Urothelium cell line (cell line): ENCODE measurements at places on chromosomes 2 and 18.

GRCh38 chr2:196607073-196607472, 32.4 kb upstream of the CCDC150 start:
- no peak for DNase-seq

DNA sequence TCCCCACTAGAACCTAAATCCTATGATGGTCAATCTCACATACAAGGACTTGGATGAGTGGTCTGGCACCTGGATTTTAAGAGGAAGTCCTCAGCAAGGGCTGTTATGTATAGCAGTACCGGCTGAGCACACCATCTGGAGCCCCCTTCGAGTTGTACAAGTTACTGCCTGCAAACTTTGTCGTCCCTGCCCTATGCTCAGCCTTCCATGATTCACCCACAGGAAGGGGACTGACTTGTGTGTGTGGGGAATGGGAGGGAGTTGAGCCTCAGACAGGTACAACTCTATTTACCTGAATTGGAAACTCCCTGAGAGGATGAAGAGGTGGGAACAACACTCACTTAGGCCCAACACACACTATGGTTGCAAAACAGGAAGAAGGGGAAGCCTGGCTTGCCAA, 186.6 kb downstream of the MYO5B start:
- DNase-seq, result no peak

DNA sequence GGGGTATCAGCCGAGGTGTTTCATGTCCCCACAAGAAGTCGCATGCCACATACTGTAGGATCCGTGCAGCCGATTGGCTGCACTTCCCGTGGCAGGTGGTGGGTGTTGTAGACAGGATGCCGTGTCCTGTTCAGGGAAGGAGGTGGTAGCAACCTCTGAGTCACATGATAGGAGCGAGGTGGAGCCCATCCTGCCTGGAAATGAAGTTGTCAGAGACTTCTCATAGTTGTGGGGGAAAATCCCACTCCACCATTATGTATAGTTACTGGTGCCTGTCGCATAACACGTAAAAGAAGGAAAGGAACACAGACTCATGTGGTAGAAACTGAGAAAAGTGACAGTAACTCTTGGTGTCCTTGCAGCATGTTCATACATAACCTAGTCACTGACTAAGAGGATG, 91.4 kb upstream of the IL1R2 start:
- DNase-seq, result peak; percentile 31

DNA sequence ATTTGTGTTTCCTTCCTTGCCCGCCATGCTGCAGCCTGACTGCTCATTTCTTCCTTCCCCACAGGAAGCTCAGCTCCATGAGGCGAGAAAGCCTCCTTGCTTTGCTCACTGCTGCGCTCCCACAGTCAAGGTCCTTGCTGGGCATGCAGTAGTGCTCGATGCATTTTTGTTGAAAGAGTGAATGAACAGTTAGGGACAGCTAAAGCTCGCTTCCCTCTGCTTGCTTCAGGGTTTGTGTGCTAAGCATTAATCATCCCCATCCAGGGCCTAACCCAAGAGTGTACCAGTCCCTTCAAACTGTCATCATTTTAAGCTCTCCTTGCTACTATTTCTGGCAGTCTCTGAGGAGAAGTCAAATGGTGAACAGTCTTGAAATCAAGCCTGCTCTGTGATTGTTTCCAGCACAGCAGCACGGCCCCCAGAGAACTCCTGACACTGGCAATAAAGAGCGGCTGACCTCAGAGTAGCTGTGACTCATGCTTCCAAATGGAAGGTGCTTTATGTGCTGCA, 171.7 kb upstream of the SOX11 start:
- DNase-seq, result peak; percentile 56

- no peak for DNase-seq
Measured at GRCh38 chr2:27218614-27219013, 1.4 kb downstream of the CAD start.

- DNase-seq, result peak; percentile 81
Measured at GRCh38 chr2:67322353-67323001, 74.7 kb upstream of the ETAA1 start.

DNA sequence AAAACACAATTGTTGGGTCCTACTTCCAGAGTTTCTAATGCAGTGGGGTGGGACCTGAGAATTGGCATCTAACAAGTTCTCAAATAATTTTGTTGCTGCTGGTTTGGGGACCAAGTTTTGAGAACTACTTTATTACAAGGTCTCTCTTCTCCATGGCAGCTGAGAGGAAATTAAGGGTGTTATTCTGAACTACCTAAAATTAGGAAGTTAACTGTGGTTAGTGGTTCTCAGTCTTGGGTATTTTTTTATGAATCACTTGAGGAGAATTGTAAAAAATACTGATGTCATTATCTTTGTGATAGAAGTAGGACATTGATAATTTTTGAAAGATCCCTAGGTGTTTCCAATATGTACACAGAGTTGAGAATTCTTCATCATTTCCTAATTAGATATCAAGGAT, 210.2 kb downstream of the MC4R start:
- DNase-seq, result no peak

GRCh38 chr2:43325107-43325811, 98.9 kb upstream of the ZFP36L2 start:
- no peak for DNase-seq

DNA sequence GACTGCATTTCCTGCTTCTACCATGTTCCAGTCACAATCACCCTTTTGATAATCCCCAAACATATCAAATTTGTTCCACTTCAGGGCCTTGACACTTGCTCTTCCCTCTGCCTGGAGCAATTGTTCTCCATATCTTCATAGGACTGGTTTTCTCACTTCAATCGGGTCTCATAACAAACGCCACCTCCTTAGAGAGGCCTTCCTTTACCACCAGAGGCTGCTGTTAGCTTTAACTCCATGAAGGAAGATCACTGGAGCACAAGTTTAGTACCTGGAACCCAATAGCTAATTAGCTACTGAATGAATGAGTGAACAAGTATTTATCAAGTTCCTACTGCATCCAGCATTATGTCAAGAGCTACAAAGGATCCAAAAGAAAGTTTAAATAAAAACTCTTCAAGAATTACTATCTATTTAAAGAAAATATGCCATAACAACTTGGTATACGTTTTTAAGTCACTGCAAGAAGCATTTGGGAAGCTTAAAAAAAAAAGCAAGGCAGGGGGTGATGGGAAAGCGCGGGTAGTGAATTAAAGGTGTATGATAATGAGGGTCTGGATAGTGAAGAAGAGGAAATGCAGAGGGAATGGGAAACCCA, 58.8 kb downstream of the BAZ2B start:
- no peak for DNase-seq

DNA sequence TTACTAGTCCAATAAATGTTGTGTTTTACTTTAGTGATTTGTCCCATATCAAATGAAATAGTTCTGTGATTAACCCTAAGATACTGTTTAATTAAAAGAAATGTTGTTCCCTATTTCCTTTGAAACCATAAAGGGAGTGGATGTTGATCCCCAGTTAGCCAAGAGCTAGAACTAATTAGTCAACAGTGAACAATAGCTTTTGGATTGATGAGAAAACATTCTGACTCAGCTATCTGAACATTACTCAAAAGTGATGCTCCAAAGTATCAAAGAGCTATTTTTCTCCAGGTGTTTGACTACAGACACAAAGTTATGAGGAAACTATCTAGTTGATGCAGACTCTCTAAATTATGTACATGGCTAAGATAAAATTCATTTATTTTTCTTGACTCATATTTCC, 7.3 kb upstream of the FEZ2 start:
- no peak for DNase-seq

- no peak for DNase-seq
Measured at GRCh38 chr2:213679894-213680293, 395.6 kb downstream of the SPAG16 start.

- no peak for DNase-seq
Measured at GRCh38 chr2:157559061-157559460, 69.6 kb downstream of the ACVR1C start.

DNA sequence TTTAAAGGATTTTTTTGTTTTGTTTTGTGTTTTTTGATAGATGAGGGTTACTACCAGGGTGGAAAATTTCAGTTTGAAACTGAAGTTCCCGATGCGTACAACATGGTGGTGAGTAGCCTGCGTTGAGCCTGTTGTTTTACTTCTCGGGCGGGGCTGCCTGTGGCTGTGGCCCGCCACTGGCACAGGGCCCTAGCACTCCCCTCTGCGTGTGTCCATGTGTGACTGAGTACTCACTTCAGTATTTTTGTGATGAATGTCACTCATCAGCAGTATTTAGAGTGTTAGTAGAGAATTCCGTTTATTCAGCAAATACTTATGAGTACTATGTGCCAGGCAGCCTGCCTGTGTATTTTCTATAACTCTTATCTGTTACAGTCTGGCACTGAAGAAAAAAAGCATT, 44.3 kb upstream of the SCLY start:
- DNase-seq, result no peak

GRCh38 chr18:58201733-58202730, 158.0 kb downstream of the NEDD4L start:
- DNase-seq, result peak; percentile 55

- peak; percentile 11 for DNase-seq
Measured at GRCh38 chr2:234032279-234032856, 18.1 kb upstream of the SPP2 start.

DNA sequence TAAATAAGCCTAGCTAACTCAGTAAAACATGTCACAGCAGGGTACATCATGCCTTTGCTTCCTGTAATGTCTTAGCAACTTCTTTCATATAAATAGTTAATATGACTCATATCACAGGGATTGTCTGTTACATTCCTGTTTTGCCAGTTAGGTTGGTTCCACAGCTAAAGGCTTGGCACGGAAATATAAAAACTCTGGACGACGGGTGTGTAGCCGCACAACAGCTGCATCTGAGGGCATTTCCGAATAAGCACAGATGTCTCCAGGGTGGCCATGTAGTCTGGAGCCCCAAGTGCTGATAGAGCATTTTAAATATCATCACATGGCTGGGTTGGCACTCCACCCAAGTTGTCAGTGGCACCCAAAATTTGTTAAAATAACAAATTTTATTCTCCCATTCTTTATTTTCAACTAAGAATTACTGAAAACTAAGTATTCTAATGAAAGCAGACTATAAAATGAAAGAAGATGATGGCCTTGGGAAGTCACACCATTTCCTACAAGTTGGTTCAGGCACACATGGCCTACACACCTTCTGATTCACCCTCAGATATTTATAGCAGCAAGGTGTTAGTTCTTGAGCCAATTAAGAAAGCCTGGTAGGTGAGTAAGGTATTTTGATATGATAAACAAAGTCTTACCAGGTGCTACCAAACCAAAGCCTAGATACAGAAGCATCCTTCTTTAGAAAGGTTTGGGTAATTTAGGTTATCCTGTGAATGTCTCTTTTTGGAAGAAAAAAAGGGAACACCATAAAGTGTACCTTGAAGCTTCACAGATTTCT, 61.8 kb upstream of the STK17B start:
- peak; percentile 73 for DNase-seq

DNA sequence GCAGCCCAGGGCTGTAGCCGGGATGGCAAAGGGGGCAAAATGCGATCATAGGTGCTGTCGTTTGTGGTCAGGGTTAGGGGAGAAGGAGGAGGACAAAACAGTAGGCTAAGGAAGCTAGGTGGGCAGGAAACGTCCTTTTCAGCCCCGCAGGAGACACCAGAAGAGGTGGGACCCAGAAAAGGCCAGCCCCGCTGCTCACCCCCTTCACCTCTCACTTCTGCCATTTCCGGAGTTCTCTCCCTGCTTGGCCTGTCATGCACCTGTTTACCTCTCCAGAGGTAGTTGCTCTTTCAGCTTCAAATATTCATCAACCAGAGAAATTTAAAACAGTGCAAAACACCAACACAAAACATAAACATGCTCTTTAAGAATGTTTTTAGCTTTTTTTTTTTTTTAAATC, 849 bp downstream of the AQP4 start:
- no peak for DNase-seq

GRCh38 chr2:237295889-237296480, 118.0 kb downstream of the COL6A3 start:
- no peak for DNase-seq

GRCh38 chr2:219991116-219991515, 363.7 kb downstream of the SLC4A3 start:
- no peak for DNase-seq

DNA sequence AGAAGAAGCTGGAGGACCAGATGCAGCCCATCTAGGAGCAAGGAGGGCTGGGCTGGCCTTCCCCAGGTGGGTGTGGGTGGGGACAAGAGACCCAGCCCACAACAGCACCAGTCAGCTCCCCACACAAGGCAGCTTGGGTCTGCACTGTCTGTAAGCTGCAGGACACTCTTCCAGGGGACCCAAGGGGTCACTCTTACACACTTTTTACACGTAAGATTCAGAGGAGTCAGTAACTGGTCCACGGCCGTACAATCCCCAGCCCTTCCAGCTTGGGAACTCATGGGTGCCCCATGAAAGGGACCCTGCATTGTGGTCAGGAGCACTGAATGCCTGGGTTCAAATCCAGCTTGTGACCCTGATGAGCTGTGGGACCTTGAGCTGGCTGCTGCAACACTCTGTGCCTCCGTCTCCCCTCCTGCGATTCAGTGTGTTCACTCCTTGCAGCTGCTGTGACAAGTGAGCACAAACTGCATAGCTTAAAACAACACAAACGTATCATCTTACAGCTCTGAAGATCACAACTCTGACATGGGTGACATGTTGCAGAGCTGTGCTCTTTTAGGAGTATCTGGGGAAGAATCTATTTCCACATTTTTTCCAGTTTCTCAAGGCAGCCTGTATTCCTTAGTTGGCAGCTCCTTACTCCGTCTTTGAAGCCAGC, 11.1 kb upstream of the SLC66A3 start:
- DNase-seq, result no peak

GRCh38 chr2:62587592-62587991, 81.6 kb upstream of the TMEM17 start:
- no peak for DNase-seq

- DNase-seq, result no peak
Measured at GRCh38 chr2:46829231-46829995, 86.2 kb downstream of the MCFD2 start.

DNA sequence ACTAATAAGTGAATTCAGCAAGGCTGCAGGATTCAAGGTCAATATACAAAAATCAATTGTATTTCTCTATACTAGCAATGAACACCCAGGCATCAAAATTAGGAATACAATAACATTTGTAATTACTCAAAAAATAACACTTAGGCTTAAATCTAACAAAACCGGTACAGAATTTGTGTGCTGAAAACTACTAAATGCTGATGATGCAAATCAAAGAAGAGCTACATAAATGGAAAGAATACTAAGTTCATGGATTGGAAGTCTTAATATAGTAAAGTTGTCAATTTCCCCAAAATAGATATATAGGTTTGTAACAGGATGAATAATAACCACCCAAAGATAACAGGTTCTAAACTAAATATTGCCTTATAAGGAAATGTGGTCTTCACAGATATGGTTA, 286.5 kb downstream of the ALK start:
- DNase-seq, result no peak

GRCh38 chr2:128108166-128108565, 17.2 kb downstream of the UGGT1 start:
- DNase-seq, result no peak
